Fibroblast of skin of abdomen (primary cell): ENCODE measurements at places on chromosomes 3 and 15.

GRCh38 chr3:12024959-12025570, 20.9 kb downstream of the SYN2 start:
- no peak for DNase-seq

DNA sequence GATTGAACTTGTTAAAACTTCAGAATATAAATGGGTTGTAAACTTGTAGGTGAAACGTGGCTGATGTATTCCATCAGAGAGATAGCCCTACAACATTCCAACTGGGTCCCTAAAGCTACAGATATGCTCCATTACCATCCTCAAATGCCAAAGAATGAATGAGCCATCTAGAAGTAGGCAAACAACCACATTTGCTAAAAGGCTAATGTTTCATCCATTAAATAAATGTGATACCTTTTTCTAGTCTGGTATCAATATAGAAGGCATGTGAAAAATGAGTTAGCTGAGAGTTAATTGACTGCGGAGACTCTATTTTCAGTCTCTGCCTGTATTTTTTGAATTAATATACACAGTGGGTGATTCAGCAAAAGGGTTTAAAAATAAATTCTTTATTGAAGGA, 203.8 kb downstream of the RBMS3 start:
- DNase-seq = no peak

- DNase-seq = peak; percentile 62
These were observed 49.7 kb upstream of the MYZAP start for GRCh38 chr15:57541805-57542504.

DNA sequence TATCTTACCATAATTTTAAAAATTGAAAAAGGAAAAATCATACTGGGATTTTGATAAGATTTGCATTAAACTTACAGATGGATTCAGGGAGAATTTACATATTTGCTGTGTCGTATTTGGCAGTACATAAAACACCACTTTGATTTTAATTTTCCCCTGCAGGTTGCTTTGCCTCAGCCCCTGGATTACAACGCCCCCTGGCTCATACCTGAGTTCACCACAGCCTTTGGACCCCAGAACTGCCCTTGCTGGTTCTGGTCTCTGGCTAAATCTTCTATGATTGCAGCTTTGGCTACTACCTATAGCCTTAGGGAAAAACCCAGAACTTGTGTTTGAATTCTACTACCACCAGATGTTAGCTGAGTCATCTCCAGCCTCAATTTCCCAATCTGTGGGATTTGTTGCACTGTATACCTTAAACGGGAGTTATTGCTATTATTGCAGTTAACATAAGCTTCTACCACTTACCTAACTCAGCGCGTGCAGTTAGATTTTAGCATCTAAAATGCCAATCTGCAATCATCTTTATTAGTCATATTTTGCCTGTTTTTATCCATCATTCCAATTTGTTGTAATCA, 315.7 kb upstream of the GADL1 start:
- DNase-seq = no peak

GRCh38 chr3:13171704-13172643, 98.7 kb upstream of the IQSEC1 start:
- DNase-seq = no peak

DNA sequence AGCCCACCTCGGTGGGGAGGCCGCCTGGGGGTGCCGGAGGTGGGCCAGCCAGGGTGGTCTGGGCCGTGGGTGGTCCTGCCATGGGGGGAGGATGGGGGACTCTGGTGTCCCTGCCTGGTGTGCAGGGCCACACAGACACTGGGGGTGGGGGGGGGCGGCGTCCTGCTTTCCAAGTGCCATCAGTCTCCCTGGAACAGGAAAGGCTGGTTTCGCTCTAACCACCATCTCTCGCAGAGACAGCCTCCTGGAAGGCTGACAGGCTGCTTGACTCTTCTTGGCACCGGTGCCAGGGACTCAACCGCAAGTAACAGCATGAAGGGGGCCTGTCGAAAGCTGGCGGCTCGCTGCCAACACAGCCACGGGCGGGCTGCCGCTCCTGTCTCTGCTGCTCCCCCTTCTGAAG, 40.3 kb downstream of the RGMA start:
- DNase-seq = peak; percentile 58

DNA sequence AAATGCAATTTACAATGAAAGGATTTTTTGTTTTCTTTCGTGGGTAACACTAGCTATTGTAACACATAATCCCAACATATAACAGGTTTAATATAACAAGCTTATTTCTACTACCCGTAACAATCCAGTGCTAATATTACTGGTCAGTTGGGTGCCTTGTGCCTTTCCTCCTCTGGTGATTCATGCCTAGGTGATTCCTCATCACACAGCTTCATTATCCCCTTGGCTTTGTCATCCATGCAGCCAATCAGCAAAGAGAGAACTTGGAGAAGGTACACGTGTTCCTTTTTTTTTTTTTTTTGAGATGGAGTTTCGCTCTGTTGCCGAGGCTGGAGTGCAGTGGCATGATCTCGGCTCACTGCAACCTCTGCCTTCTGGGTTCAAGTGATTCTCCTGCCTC, 30.7 kb downstream of the CHST14 start:
- DNase-seq = no peak

GRCh38 chr3:15426579-15427118, 695 bp downstream of the METTL6 start:
- no peak for DNase-seq
